WTC11 (cell line): ENCODE measurements at places on chromosomes 3 and 15.

GRCh38 chr3:136979684-136980083 lies 21.9 kb downstream of the IL20RB start:
- no peak for DNase-seq

- no peak for DNase-seq
These were observed 441 bp upstream of the UCN2 start for GRCh38 chr3:48564022-48564421.

GRCh38 chr3:15973940-15974339 lies 176.2 kb upstream of the ANKRD28 start:
- DNase-seq: no peak

GRCh38 chr15:39530480-39531342 lies 50.2 kb upstream of the THBS1 start:
- no peak for DNase-seq

DNA sequence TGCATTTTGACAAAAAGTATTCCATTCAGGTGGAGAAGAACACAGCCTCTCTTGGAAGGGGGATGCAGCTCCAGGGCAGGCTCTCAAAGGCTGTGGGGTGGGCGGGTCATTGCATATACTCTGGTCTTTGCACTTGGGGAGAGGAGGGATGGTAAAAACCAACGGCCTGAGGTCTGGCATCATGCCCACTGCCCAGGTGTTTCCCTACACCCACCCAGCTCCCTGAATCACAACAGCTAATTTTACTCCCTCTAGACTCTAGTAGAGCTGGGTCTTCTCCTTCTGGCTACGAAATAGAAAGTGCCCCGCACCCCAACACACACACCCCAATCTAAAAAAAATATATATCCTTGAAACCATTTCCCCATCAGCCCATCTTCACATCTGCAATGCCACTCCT lies 1.0 kb downstream of the MYLK start:
- DNase-seq: no peak

GRCh38 chr15:99138491-99138982 lies 33.7 kb downstream of the SYNM start:
- DNase-seq: no peak

DNA sequence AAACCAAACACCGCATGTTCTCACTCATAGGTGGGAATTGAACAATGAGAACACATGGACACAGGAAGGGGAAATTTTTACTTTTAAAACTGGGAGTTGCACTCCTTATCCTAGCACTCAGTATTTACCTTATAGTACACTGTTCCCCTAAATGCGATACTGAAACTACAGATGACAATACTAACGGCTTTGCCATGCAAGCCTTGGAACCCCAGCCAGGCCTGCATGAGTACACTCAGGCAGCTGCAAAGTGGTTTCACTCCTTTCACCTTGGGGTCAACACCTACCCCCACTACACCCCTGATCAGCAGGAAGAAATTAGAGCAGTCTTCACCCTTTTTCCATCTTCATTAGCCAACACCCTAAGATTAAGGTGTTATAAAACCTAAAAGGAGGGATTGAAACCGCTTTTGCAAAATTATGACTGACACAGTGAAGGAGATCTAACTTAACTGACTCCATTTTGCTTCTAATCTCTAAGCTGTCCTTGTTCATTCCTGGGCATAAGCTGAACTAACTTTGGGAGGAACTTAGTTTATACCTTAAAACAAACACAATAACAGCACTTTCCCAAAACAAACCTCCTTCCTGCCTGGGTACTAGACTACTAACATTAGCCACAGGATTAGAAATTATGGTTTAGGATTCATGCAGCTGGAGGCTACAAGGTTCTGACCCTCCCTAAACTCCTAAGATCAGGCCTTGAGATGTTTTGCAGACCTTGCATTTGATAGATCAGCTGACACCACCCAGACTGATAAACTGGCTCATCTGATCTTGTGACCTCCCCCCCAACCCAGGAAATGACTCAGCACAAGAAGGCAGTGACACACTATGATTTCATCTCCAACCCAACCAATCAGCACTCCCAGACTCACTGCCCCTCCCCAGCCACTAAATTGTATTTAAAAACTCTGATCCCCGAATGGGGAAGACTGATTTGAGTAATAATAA lies 452.1 kb upstream of the PPP2R3A start:
- no peak for DNase-seq

DNA sequence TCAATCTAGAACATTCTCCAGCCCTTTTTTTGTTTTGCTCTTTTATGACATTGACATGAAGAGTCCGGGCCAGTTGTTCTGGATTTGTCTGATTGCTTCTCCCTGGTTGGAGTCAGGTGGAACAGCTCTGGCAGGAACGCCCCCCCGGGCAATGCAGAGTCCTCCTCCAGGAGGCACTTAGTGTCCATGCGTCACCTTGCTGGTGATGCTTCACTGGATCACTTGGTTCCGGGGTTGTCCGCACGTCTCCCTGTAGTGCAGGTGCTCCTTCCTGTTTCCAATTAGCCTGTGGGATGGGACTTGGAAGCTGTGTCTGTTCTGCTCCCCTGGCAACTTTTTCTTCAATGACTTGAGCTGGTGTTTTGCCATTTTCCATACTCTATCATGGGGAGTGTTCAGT lies 9.8 kb downstream of the CSK start:
- DNase-seq: no peak

- no peak for DNase-seq
These were observed 42.5 kb downstream of the CHCHD6 start for GRCh38 chr3:126746395-126747177.

- DNase-seq: no peak
These were observed 97.8 kb downstream of the LARS2 start for GRCh38 chr3:45486136-45486535.

GRCh38 chr15:100671858-100672543 lies 69.6 kb downstream of the ASB7 start:
- peak; percentile 36 for DNase-seq

DNA sequence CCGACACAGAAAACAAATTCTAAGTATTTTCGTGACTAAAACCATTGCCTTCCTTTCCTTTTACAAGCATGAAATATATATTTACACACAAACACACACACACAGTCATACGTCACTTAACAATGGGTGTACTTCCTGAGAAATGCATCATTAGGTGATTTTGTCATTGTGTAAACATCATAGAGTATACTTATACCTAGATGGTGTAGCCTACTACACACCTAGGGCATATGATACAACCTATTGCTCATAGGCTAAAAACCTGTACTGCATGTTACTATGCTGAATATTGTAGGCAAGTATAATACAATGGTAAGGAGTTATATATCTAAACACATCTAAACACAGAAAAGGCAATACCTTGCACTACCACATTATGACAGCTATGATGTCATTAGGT lies 28.6 kb downstream of the COL6A5 start:
- DNase-seq: no peak

GRCh38 chr3:130787422-130788068 lies 40.9 kb upstream of the PIK3R4 start:
- no peak for DNase-seq

DNA sequence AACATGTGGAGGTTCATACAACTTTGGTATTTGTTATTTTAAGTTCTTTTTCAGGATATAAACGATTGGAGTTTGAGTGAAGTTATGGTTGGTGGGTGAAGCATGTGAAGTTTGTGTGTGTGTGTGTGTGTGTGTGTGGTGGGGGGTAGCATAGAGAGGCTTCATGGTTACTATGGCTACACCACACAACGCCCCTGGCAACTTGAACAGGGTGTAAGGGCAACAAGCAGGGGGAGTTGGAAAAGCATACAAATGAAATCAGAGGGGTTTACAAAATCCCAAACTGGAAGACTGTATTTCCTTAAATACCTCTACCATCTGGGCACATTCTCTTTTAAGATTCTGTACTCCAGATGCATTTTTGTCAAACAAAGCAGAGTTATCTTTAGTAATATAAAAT lies 207.5 kb downstream of the SV2B start:
- no peak for DNase-seq

DNA sequence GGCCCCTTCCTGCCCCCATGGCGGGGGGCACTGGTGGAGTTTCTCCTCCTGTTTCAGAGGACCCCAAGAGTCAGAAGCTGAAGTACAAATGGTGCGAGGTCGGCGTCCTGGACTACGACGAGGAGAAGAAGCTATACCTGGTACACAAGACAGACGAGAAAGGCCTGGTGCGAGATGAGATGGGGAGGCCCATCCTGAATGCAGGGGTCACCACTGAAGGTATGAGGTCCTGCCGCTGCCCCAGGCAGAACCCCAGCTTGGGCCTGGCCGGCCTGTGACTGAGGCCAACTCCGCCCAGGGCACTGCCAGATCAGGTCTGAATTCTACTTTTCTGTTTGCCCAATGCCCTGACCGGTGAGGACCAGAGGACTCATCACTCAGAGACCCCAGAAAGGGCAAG lies 15.0 kb downstream of the DNAH1 start:
- DNase-seq: no peak

DNA sequence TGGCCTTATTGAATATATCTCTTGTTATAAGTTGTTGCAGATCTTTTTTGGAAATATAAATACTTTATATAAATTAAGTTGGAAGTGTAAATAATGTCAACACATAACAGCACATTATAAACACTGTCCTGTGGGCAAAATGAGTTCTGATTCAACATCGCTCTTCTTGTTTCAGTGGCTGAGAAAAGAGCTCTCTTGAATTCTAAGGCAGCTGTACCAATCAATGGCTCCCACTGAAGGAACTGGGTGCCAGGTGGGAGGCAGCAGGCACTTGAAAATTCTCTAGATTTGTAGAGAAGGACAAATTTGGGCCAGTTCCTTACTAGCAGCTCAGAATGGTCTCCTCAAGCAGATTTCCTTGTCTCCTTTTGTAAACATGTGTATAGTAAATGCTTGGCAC lies 45.6 kb downstream of the CHST2 start:
- DNase-seq: no peak

GRCh38 chr3:74642876-74643275 lies 28.4 kb upstream of the CNTN3 start:
- DNase-seq: no peak

DNA sequence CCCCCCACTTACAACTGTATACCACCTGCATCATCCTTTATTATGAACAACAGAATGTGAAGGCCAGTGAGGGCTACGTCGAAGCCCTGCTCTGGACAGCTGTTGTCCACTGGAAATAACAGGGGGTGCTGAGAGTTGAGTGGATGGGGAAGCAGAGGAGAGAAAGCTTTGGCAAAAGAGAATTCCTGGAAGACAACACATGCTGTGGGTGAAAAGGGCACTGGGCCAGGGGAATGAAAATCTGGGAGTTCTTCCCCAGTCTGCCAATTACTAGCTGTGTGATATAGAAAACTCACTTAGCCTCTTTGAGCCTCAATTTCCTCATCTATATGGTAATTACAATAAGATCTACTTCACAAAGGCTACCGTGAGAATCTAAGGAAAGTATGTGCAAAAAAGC lies 40.7 kb downstream of the FSTL1 start:
- DNase-seq: no peak

DNA sequence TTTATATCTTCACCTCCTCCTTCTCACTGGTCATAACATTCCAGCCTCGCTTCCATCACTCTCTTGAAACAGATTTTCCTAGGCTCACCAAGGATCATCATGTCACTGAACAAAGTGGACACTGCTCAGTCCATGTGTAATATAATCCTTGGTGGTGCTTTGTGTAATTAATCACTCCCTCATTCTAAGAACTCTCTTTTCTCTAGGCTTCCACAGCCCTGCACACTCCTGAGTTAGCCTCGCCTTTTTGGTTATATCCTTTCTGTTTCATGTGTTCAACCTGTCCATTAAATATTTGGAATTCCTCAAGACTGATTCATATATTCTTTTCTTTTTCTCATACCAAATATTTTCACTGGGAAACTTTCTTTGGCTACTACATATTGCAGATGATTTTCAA lies 440.8 kb downstream of the PYDC2 start:
- DNase-seq: no peak

- no peak for DNase-seq
These were observed at the start of gene TERB2 for GRCh38 chr15:44956388-44956787. TSS of gene TERB2 (plus strand) at chr15:44956687. CDS start at chr15:44956719, 32 bp downstream.

DNA sequence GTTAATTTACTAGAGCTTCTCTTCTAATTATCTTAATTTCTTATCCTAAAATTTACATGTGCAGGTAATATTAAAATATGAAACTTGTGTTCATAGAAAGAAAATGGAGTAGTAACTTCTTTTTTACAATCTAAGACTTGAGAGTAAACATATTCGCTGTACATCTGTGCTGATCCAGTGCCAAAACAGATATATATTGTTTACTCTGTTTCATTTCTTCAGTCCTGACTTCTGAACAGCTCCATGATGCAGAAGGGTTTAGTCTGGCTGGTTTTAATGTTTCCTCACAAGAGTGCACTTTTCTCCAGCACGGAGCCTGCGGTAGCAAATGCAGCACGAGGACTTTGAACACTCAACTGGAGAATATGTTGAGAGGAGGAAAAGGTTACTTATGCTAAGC lies 306.8 kb downstream of the EPHA3 start:
- DNase-seq: no peak

GRCh38 chr15:81889485-81889881 lies 156.3 kb downstream of the MEX3B start:
- no peak for DNase-seq

DNA sequence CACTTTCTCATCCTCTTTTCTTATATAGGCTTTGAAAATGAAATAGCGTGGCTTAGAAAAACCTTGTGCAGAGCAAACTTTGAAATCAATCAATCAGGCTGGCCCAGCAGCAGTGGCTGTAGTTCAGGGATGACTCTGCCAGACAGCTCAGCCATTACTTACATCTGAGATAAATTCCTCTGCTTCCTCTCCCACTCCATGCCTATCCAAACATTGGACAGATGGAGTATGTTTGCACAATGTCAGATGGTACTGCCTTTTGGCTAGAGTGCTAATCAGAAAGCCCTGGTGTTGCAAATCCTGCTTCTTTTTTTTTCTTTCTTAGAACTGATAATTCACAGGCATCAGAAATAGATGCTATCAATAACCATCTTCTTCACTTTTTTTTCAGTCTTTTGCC lies 1065.1 kb downstream of the AGBL1 start:
- DNase-seq: no peak

DNA sequence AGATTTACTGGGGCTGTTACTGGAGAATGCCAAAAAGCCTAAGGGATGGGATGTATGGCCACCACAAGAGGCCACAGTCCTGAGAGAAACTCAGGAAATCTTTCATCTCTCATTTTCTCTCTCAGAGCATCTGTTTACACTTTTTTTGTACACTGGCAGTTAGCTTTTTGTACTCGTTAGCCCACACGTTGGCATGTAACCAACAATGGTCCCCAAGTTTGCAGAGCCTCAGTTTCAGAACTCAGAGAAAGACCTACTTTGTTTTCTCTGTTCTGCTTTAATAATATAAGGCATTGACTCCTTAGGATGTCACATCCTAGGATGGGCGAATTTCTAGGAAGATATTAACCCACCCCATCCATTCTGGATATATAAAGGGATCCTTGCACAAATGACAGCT lies 183.5 kb downstream of the SUCNR1 start:
- no peak for DNase-seq
